ENCODE measurements at places on chromosomes 4 and X. TPM values are rescaled to one million over a fixed set of nuclear protein-coding genes. Genes with fewer than 3 reads are reported as not detected.

PRR32 gene
- not detected for polyA plus RNA-seq

IL15 gene
- 8.2 TPM for polyA plus RNA-seq

SMAD1 gene
- polyA plus RNA-seq, result not detected

CT55 gene
- not detected for polyA plus RNA-seq

TRIM75 gene
- polyA plus RNA-seq, result not detected

XAGE1A gene
- not detected for polyA plus RNA-seq

CFAP47 gene
- polyA plus RNA-seq, result not detected

SAGE1 gene
- not detected for polyA plus RNA-seq

GSX2 gene
- 1.2 TPM for polyA plus RNA-seq

PUDP gene
- 13.0 TPM for polyA plus RNA-seq

SYN1 gene
- not detected for polyA plus RNA-seq

CYTL1 gene
- not detected for polyA plus RNA-seq

GAGE10 gene
- polyA plus RNA-seq, result not detected

MAGEA2 gene
- polyA plus RNA-seq, result not detected

VSIG4 gene
- polyA plus RNA-seq, result not detected

SSX2B gene
- polyA plus RNA-seq, result not detected

ATP6AP2 gene
- 118 TPM for polyA plus RNA-seq

CXCL11 gene
- not detected for polyA plus RNA-seq

Data from IgD-negative memory B cell (primary cell).